ENCODE measurements at places on chromosomes 2 and 18.

DNA sequence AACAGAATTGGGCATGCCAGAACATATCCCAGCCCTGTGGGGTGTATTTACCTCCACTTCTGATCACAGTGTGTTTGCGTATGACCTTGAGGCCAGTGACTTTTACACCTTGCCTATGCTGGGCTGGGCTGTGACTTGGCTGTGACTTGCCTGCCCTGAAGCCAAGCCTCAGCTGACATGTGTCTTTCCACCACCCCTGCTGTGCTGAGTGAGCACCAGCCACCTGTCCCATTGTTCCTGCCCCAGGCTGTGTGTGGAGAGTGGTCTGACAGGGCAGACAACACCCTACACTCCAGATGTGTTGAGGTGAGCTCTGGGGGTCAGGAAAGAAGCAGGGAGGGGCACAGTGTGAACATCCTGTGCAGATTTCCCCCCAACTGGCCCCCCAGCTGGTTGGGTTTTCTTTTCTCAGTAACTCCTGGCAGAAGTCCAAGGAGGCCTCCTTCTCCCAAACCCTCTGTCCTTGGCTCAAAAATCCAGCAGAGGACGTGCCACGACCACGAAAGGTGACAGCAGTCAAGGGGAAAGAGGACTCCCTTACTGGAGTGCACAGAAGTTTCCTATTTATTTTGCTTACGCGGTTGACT lies 5.1 kb upstream of the STEAP3 start:
- DNase-seq = no peak

DNA sequence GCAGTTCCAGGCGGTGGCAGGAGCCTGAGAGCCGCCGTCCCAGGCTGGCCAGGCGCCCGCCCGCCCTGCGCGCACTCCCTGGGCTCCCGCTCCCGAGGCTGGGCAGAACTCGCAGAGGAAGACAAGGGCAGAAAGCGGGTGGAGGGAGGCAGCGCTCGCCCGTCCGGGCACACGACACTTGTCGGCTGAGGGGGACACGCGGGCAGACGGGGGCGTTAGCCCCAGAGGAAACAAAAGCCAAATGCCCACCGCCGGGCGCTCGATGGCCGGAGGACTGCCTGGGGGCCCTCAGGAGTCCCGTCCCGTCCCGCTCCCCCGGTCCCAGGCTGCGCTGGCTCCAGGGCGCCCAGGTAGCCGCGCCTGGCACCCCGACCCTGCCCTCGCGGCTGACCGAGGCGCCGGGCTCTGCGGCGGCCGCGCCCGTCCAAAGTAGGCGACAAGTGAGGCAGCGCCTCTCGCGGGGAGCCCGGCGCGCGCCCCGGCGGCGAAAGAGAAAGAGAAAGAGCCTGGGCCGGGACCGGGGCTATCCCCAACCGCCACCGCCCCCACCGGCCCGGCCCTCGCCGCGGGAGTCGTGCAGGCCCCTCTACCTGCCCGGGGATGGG lies 491 bp downstream of the L3MBTL4 start:
- DNase-seq = no peak

GRCh38 chr2:204357286-204357685 lies 188.0 kb upstream of the PARD3B start:
- DNase-seq = no peak

- no peak for DNase-seq
Observed at GRCh38 chr2:237143676-237144440, 58.2 kb downstream of the COPS8 start.

DNA sequence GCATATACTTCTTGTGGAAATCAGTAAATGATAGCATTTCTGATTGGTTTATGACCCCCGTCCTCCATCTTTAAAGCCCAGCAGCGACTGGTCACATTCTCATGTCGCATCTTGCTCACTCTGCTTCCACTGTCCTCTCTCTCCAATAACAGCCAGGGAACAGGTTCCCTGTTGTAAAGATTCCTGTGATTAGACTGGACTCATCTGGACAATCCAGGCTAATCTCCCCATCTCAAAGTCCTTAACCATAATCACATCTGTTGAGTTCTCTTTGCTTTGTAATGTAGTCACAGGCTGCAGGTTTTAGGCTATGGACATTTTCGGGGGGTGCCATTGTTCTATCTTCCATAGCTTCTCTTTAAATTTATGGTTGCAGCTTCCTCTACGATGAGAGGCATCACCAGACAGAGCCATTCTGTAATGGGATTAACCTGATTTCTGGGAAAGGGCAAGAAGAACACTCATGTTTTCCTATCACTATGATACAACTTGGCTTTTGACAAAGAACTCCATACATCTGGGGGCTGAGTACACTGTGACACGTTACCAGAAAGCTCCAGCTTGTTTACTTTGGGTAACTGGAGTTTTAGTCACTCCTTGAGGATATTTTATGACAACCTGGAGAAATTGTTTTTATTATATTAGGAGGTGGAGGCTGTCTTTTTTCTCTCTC lies 159.0 kb downstream of the NYAP2 start:
- DNase-seq = no peak

- DNase-seq = no peak
Observed at GRCh38 chr2:25112113-25112512, 56.3 kb downstream of the POMC start.
